ENCODE measurements at places on chromosomes 16 and 17.

DNA sequence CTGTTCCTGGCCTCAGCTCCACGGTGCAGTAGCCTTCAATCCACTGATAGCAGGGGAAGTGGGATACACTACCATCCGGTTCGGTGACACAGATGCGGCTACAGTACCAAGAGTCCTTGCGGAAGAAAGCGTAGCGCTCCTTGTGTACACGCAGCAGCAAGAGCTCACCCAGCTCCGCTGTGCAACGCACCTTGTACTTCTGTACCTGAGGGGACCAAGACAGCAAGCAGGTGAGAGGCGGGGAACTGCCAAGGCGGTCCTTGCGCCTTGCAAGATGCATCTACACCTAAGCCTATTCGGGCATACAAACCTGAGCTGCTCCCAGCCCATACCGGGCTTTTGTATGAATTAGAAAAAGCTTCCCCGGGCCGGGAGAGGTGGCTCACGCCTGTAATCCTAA lies 1.5 kb downstream of the ALOXE3 start:
- DNase-seq, result no peak

- no peak for DNase-seq
Observed at GRCh38 chr16:72068930-72069329, 5.9 kb downstream of the HPR start.

- DNase-seq, result no peak
Observed at GRCh38 chr17:28703552-28704218, 8.0 kb downstream of the PROCA1 start.

GRCh38 chr16:6692874-6693273 lies 639.8 kb upstream of the RBFOX1 start:
- DNase-seq, result no peak
